ENCODE measurements at places on chromosomes 7 and 10. TPM values are rescaled to one million over a fixed set of nuclear protein-coding genes. Genes with fewer than 3 reads are reported as not detected.

TBX20 gene
- total RNA-seq: 1.0 TPM

ZNF518A gene
- total RNA-seq: 24.0 TPM

SSMEM1 gene
- not detected for total RNA-seq

CLCN1 gene
- 4.7 TPM for total RNA-seq

LIPN gene
- not detected for total RNA-seq

ICA1 gene
- total RNA-seq: 8.9 TPM

FBXW4 gene
- total RNA-seq: 108 TPM

PLEKHS1 gene
- total RNA-seq: 0.52 TPM

WDR37 gene
- total RNA-seq: 12.5 TPM

TMEM229A gene
- total RNA-seq: not detected

CALML5 gene
- not detected for total RNA-seq

GARS1 gene
- 41.2 TPM for total RNA-seq

OIT3 gene
- 10.4 TPM for total RNA-seq

AKR1C4 gene
- not detected for total RNA-seq

BICC1 gene
- 25.6 TPM for total RNA-seq

TFR2 gene
- total RNA-seq: 1.0 TPM

EPHA1 gene
- 0.52 TPM for total RNA-seq

TMEM60 gene
- 11.0 TPM for total RNA-seq

PPIA gene
- total RNA-seq: 459 TPM

NHLRC2 gene
- 15.1 TPM for total RNA-seq

HKDC1 gene
- not detected for total RNA-seq

PAPSS2 gene
- 8.9 TPM for total RNA-seq

Measured in skeletal muscle tissue (tissue), 5 donors.